Bronchial epithelial cell (primary cell): ENCODE measurements at places on chromosomes 2 and 18.

- no peak for DNase-seq
Observed at GRCh38 chr2:1655461-1655860, 88.9 kb downstream of the PXDN start.

GRCh38 chr2:142907653-142908052, 30.2 kb downstream of the KYNU start:
- DNase-seq, result peak; percentile 35

DNA sequence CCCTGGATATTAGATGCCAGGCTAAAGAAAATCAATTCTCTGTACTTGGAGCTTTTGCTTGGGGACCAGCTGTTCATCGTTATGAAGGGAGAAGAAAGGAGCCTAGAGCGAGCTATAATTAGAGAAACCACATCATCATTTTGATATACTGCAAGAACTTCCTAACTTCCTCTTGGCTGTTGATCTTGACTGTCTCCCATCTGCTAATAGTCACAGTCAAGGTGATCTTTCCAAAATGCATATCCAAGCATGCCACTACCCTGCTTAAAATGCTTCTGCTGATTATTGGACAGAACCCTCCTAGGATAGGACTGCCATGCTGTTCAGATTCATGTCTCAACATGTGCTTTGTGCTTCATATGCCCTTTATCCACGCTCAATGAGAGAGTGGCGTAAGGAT, 54.8 kb downstream of the RAPGEF4 start:
- DNase-seq, result peak; percentile 32

- DNase-seq, result peak; percentile 69
Observed at GRCh38 chr18:63043516-63043915, 276.1 kb downstream of the BCL2 start.

DNA sequence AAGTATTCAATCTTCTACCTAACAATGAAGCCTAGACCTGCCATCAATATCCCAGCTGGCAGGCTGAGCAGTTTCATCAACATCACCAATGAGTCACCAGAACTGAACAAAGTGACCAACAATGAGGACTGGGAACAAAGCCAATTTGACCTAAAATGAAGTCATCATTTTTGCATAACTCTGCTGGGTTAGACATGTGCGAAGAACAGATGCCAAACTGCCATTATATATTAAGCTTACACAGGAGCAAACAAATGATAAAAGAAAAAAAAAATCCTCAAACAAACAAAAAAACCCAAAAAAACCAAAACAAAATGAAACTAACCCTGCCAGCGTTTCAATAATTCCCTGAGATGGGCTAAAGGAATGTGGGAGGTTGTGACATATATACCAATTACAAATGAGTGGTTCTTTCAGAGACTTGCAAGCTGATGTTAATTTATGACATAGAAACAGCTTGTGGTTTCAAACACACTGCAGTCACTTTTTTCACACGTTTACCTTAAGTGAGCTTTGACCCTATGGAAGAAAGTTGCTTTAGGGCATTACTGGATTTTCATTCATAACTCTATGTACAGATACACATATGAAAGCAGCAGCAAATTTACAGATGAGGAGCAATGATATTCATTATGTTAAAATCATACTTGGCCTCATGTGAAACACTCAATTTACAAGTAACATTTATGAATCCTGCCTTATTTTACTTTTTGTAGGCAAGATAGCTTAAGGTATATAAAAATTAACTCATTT, 56.9 kb upstream of the CCDC141 start:
- DNase-seq, result no peak

GRCh38 chr18:22385718-22386117, 32.0 kb downstream of the CTAGE1 start:
- DNase-seq, result peak; percentile 97

DNA sequence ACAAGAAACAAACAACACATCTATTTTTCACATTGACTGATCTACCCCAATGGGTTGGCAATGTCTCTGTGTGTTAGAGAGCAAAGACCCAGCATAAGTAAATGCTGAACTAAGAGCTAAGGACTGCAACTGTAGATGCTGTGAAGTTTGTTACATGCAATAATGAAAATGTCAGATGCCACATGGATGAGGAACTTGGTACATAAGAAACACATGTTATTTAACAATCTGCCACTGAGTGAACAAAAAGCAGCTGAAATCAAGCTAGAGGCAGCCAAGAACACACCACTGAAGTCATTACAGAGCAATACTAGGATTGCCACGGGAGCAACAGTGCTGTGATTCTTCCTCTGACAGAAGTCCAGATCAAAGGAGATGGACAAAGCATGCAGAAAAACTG, 389.4 kb downstream of the CDH2 start:
- no peak for DNase-seq

- DNase-seq, result no peak
Observed at GRCh38 chr18:2002151-2002550, 569.2 kb downstream of the METTL4 start.

- no peak for DNase-seq
Observed at GRCh38 chr2:37268111-37268510, 36.7 kb downstream of the NDUFAF7 start.

DNA sequence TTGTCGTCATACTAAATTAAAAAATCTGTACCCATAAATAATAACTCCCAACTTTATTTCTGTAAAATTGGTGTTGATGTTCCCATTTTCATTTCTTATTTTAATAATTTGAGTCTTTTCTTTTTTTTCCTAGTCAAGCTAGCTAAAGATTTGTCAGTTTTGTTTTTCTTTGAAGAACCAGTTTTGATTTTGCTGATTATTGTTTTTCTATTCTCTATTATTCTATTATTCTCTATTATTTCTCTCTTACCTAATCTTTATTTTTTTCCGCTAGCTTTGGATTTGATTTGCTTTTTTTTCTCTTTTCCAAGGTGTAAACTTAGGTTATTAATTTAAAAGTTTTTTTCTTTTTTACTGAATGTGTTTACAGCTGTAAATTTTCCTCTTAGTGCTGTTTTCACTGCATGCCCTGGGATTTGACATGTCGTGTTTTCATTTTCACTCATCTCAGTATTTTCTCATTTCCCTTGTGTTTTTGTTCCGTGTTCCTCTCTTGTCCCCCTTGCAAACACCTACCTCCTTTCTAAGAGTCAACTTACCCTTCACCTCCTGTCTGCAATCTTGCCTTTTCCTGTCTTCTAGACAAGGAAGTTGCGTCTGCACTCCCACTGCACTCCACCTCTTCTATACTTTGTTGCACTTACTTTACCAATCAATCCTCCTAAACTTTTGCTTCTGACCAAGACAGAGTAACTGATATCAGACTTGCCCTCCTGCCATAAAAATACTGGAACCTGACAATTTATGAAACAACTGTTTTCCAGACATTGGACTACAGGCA, 18.8 kb downstream of the PSMG2 start:
- no peak for DNase-seq

GRCh38 chr2:73987948-73988700, 3.4 kb downstream of the TET3 start:
- DNase-seq, result no peak

- DNase-seq, result peak; percentile 4
Observed at GRCh38 chr2:171741189-171741588, 53.9 kb downstream of the DYNC1I2 start.

DNA sequence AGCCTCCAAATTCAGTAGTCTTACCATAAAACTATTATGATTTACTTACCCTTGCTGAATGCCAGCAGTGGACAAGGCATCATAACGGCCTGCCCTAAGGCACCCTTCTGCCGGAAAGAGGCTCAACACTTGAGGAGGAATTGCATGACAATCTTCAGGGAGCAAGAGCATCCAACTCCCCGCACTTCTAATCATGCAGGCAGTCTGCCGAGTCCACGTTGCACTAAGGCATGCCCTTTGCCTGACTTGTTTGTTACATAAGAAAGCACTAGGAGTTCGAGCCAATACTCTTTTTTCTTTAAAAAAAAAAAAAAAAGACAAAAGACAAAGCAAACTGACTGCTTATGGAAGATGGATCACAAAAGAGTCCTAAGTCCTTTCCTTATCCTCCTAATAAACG, 17.9 kb upstream of the SPTBN1 start:
- DNase-seq, result no peak

- DNase-seq, result no peak
Observed at GRCh38 chr2:26694001-26694400, 1.5 kb downstream of the KCNK3 start.

DNA sequence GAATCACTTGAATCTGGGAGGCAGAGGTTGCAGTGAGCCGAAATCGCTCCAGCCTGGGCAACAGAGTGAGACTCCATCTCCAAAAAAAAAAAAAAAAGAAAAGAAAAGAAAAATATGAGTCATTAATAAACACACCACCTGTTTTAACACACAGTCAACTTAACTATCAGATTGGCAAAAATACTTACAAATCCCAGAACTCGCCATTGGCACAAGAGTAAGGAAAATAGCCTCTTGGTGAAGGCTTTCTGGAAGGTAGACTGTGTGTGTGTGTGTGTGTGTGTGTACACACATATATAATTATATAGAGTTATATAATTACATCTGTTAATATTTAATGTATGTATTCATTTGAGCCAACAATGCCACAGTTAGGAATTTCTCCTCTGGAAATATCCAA, 63.7 kb upstream of the UXS1 start:
- DNase-seq, result no peak

- DNase-seq, result no peak
Observed at GRCh38 chr18:41372046-41372665, 582.9 kb upstream of the PIK3C3 start.

DNA sequence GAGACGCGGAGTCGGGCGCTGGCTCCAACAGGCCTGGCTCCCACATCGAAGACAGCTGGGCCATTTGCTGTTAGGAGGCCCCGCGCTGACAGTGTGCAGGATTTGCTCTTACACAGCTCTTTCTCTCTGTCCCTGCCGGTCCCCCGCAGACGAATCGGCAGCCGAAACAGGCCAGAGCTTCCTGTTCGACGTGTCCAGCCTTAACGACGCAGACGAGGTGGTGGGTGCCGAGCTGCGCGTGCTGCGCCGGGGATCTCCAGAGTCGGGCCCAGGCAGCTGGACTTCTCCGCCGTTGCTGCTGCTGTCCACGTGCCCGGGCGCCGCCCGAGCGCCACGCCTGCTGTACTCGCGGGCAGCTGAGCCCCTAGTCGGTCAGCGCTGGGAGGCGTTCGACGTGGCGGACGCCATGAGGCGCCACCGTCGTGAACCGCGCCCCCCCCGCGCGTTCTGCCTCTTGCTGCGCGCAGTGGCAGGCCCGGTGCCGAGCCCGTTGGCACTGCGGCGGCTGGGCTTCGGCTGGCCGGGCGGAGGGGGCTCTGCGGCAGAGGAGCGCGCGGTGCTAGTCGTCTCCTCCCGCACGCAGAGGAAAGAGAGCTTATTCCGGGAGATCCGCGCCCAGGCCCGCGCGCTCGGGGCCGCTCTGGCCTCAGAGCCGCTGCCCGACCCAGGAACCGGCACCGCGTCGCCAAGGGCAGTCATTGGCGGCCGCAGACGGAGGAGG, 3.5 kb downstream of the GDF7 start:
- no peak for DNase-seq

- no peak for DNase-seq
Observed at GRCh38 chr2:241777170-241777685, 606 bp downstream of the GAL3ST2 start.

GRCh38 chr2:124678043-124678442, 653.0 kb downstream of the CNTNAP5 start:
- no peak for DNase-seq

DNA sequence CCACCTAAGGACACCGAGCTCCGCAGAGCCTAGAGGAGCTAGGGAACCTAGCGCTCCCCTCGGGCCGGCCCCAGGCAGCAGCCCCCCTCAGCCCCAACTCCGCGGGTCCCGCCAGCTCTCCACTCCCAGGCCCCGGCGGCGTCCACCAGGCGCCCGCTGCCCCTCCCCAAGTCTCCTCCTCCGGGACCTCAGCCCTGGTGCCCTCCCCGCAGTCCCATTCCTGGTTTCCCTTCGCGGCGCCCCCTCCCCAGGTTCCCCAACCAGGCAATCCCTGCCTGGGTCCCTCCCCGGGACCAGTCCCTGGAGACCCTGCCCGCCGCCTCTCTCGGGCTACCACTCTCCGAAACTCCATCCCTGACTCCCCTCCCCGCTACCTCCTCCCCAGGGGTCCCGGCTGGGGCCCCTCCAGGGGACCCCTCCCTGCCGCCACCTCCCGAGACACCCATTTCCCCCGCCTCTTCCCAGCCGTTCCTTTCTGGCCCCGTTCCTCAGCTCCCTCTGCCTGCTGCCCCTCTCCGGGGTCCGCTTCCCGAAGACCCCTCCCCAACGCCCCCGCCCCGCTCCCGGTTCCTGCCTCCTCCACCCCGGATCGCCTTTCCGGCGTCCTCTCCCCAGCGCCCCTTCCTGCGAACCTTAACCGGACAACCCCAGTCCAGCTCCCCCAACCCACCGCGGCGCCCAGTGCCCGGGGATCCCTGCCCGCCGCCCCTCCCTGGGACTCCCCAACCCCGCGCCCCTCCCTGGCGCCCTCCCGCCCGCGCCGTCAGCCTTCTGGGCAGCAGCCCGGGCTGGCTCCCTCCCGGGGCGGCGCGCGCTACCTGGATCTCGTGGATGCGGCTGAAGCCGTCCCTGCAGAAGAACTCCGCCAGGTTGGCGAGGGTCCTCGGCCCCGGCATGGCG, 678 bp downstream of the CYP27C1 start:
- no peak for DNase-seq
